ENCODE measurements at places on chromosomes 16 and 17. TPM values are rescaled to one million over a fixed set of nuclear protein-coding genes. Genes with fewer than 3 reads are reported as not detected.

EMP2 gene
- 51.0 TPM for total RNA-seq

CHST5 gene
- 0.50 TPM for total RNA-seq

CASKIN1 gene
- 8.9 TPM for total RNA-seq

ZG16 gene
- 0.11 TPM for total RNA-seq

SLC38A7 gene
- total RNA-seq, result 29.0 TPM

- DNase-seq, result no peak
Observed at GRCh38 chr16:22324787-22325597, 27.8 kb downstream of the POLR3E start.

Data from mesothelial cell of epicardium (in vitro differentiated cells).